Fibroblast of skin of scalp (primary cell): ENCODE measurements at places on chromosomes 2 and 18.
A peak's percentile ranks its signal among the peaks of the same experiment; 100 is the strongest.

- no peak for DNase-seq
Measured at GRCh38 chr18:26702086-26702485, 153.7 kb upstream of the KCTD1 start.

DNA sequence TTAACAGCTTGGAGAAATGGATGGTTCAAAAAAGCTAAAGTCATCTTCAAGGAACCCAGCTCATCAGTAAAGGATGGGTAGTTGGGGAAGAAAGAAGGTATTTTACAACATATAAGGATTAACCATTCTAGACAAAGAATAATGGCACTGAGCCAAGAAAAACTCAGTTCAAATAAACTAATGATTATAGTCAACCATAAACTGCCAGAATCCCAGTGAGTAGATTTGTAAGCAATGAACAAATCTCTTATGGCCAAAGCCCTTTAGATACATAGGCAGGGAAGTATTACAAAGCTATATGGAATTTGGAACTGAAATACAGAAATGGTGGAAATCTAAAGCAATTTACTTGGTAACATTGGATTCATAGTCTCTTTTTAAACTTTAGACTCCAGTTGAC lies 92.4 kb upstream of the ZFP36L2 start:
- peak; percentile 77 for DNase-seq

GRCh38 chr18:59141294-59142068 lies 1.8 kb downstream of the SEC11C start:
- no peak for DNase-seq

DNA sequence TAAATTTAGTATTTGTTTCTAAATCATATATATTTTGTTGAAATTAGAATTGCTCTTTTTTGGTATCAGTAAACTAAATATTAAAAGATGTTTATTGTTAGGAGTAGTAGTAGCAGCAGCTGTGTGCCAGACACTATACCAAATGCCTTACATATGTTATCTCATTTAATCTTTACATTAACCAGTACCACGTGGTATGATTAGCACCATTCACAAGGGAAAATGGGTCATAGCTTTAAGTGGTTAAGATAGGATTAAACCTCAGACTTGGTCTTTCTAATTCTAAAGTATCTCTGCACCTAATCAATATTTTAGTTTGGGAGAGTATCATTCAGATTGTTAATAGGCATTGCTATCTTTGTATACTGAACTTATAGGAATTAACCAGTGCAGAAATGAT lies 29.0 kb downstream of the PSMD14 start:
- DNase-seq, result no peak

- peak; percentile 66 for DNase-seq
Measured at GRCh38 chr2:215736653-215737290, 276.6 kb downstream of the MREG start.

DNA sequence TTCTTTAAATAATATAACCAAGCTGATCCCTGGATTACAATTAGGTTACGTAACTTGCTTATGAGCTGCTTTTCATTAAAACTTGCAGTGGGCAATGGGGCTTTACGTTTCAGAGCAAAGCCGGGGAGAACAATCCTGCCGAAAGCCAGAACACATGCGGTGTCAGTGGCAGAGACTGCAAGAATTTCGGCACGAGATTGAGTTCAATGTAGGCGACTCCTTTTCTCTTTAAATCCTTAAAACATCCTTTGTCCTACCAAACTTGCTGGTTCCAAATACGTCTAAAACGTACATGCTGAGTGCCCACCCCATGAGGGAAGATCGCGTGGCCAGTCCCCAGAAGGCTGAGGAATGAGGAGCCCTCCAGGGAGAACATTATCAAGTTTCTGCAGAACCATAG lies 36.8 kb upstream of the NCOA1 start:
- peak; percentile 73 for DNase-seq

GRCh38 chr18:27704736-27705361 lies 472.1 kb downstream of the CDH2 start:
- no peak for DNase-seq

GRCh38 chr18:62521593-62521992 lies 1.2 kb upstream of the ZCCHC2 start:
- no peak for DNase-seq
